IMR-90 (cell line): ENCODE measurements at places on chromosomes 12 and 14. TPM values are rescaled to one million over a fixed set of nuclear protein-coding genes. Genes with fewer than 3 reads are reported as not detected.

SLC11A2 gene
- polyA plus RNA-seq, result 21.9 and 28.0 TPM in 2 replicates

SERPINA10 gene
- polyA plus RNA-seq, result not detected in 2 replicates

POTEG gene
- polyA plus RNA-seq, result not detected in 2 replicates

EAPP gene
- 23.6 and 29.9 TPM in 2 replicates for polyA plus RNA-seq

NGB gene
- not detected in 2 replicates for polyA plus RNA-seq

SOAT2 gene
- polyA plus RNA-seq, result 0.39 and 0.55 TPM in 2 replicates

KRT85 gene
- polyA plus RNA-seq, result not detected in 2 replicates

PLA2G1B gene
- polyA plus RNA-seq, result not detected in 2 replicates

B4GALNT3 gene
- not detected in 2 replicates for polyA plus RNA-seq

AQP6 gene
- polyA plus RNA-seq, result not detected in 2 replicates

DBX2 gene
- polyA plus RNA-seq, result not detected in 2 replicates

EPYC gene
- polyA plus RNA-seq, result not detected in 2 replicates
